ENCODE measurements at places on chromosomes 11 and 22.
A peak's percentile ranks its signal among the peaks of the same experiment; 100 is the strongest.

GRCh38 chr22:41927813-41928212 lies 1.2 kb upstream of the TNFRSF13C start:
- DNase-seq: no peak

- no peak for DNase-seq
These were observed 8.2 kb downstream of the DGCR8 start for GRCh38 chr22:20088263-20088648.

GRCh38 chr11:96055706-96056387 lies 131.9 kb upstream of the MTMR2 start:
- DNase-seq: no peak

- no peak for DNase-seq
These were observed 421.4 kb upstream of the CADM1 start for GRCh38 chr11:115925568-115926090.

GRCh38 chr11:7671347-7672215 lies 1.7 kb downstream of the CYB5R2 start:
- no peak for DNase-seq

- no peak for DNase-seq
These were observed 98.7 kb upstream of the CRYBB3 start for GRCh38 chr22:25100948-25101347.

- DNase-seq: no peak
These were observed 8.8 kb upstream of the OR9I1 start for GRCh38 chr11:58134151-58134550.

DNA sequence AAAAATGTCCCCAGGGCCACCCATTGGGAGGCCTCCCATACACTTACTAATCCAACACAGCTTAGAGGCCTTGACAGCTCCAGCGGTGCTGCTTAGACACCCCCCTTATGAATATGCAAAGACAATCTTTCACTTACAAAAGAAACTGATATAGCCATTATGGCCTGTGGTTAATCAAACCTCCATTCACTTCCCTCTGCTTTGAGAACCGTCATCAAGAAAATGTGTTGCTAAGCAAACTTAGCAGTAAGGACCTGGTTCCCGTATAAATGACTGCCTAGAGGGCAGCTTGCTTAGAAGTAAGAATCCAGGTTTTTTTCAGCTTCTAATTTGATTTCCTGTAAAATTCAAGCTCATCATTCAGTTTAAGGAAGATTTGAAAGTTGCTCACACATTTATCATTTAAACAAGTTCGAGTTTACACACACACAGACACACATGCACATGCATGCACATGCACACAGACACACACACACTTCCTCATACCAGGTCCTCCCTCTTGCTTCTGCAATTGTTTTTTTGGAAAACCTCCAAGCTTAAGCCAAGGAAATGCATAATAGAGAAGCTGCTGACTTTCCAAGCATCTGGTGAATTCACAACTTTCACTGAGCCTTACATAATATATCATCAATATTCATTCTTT lies 137.7 kb upstream of the BLID start:
- no peak for DNase-seq

DNA sequence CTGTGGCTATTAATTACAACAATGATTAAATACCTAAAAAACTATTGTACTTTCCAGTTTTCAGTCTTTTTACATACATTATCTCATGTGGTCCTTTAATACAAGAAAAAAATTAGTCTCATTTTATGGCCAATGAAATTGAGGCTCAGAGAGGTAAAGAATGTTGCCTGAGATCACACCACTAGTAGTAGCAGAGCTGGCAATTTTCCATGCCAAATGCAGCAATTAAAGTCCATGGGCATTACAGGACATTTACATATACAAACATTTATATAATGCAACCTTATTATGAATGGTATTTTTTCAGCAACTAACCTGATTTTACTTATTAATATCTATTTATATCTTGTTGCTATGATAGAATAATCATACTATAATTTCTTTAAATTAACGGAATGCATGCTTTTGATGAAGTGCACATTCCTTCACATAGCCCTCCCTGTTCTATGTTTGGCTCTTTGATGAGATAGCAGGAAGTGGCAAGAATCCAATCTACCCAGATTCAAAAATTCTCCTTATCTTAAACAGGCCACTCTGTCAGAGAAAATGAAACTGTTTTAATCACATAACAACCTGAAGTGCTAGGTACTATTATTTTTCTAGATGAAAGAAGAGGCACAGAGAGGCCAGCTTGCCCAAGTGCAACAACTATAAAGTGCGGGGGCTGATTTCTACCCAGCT lies 120.9 kb upstream of the LDLRAD3 start:
- no peak for DNase-seq

- no peak for DNase-seq
These were observed 183.9 kb downstream of the GRIK4 start for GRCh38 chr11:120695426-120695825.

DNA sequence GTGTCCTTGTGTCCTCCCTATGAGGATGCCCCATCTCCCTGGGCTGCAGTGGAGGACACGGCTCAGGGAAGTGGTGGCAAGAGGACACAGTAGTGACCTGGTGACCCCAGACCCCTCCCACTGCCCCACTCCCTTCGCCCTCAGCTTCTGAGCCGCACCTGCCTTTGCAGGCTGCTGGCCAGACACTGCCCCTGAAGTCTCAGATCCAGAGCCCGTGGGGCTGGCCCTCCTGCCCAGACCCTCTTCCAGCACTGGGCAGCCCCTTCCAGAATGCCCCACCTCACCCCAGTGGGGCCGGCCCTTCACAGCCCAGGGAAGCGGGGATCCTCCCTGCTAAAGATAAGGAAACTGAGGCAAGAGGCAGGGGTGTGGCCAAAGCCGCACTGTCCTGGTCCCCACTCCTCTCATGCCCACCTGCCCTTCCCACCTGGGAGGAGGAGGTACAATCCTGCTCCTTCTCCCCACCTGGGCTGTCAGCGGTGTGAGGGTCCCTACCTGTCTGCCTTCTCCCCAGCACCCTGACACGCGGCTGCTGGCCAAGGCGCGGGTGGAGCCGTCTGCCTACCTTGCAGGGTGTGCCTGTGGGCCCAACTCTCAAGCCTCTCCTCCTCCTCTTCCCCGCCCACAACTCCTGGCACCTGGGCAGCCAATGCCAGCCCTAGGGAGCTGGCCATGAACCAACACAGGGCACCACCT lies 17.3 kb downstream of the TRPM5 start:
- no peak for DNase-seq

GRCh38 chr22:31852691-31853421 lies 91.5 kb upstream of the YWHAH start:
- DNase-seq: no peak

- peak; percentile 28 for DNase-seq
These were observed 130.8 kb downstream of the CEP164 start for GRCh38 chr11:117458275-117459122.

DNA sequence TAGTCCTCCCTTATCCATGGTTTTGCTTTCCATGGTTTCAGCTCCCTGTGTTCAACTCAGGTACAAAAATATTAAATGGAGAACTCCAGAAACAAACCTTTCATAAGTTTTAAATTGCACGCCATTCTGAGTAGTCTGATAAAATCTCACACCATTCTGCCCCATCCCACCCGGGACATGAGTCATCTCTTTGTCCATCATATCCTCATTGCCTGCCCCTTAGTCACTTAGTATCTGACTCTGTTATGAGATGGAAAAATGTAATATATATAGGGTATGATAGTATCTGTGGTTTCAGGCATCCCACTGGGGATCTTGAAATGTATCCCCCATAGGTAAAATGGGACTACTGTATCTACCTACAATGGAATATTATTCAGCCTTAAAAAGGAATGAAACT lies 35.5 kb upstream of the FGF3 start:
- no peak for DNase-seq

- DNase-seq: no peak
These were observed at the start of gene PHETA2 for GRCh38 chr22:42074132-42074811. Gene PHETA2, plus strand, starts transcription at chr22:42074248. Its CDS starts 3,046 bp downstream, at chr22:42077294.

DNA sequence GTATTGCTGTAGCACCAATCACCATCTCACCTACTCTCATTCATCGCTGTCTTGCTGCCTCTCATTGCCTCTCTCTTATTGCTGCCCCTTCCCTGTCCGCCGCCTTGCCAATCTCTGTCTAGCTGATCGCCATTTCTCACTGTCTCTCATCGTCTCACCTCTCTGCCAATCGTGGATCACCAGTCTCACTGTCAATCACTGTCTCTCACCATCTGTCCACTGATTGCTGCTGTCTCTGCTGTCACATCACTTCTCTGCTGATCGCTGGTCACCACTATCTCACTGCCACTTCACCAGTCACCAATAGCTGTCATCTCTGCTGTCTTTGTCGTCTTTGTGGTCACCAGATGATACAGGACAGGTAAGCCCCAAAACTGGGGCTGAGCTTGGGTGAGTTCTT lies 20.6 kb upstream of the RNASEH2C start:
- no peak for DNase-seq

DNA sequence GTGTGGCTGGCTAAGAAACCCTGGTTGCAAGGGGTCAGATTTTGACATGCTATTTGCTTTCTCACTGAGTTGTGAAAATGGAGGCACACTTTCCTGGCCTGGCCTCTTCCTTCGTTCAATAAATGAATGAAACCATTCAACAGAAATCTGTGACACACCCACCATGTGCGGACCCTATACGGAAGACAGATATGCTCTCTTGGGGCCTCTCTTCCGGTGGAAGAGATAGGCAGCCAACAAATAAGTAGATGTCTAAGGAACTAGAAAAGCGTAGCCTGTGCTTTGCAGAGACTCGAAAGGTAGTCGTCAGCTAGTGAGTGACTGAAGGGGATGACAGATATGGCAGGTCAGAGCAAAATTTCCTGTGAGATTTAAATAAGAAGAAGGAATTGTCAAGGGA lies 5.3 kb downstream of the KCNQ1OT1 start:
- DNase-seq: no peak

DNA sequence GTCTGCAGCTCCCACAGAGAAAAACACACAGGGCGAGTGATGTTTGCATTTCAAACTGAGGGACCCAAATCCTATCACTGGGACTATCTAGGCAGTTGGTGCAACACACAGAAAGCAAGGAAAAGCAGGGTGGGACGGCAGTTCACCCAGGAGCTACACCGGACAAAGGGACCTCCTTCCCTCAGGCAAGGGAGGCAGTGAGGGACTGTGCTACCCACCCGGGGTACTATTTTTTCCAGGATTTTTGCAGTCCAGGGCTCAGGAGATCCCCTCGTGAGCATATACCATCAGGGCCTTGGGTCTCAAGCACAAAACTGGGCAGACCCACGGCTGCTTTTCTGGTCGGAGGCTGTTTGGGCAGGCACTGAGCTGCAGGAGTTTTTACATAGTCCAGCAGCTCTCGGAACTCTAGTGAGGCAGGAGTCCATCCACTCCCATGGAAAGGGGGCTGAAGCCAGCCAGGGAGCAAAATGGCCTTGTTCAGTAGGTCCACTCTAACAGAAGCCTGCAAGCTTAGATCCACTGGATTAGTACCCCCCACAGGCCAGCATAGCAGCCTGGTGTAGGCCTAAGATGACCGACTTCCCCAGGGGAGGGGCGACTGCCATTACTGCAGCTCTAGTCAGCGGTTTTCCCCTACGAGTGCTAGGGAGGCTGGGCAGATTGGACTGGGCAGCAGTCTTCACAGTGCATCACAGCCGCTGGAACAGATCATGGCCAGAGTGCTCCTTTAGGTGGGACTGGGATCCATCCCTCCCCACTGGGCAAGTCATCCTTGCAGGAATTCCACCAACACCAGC lies 28.2 kb downstream of the CARD18 start:
- DNase-seq: no peak

GRCh38 chr11:84468235-84468634 lies 1158.9 kb downstream of the DLG2 start:
- DNase-seq: no peak

DNA sequence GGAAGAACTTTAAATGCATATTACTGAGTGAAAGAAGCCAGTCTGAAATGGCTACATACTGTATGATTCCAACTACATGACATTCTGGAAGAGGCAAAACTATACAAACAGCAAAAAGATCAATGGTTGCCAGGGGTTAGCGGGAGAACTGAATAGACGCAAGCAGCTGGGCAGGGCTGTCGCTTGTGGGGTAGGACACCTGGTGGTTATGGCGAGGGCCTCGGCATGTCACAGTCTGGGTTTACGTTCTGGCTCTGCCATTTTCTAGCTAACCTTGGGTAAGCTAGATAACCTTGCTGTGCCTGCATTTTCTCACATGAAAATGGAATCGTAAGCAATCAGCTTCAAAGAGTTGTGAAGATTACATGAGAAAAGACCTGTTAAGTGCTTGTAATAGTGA lies 55.2 kb upstream of the SYT13 start:
- DNase-seq: no peak

DNA sequence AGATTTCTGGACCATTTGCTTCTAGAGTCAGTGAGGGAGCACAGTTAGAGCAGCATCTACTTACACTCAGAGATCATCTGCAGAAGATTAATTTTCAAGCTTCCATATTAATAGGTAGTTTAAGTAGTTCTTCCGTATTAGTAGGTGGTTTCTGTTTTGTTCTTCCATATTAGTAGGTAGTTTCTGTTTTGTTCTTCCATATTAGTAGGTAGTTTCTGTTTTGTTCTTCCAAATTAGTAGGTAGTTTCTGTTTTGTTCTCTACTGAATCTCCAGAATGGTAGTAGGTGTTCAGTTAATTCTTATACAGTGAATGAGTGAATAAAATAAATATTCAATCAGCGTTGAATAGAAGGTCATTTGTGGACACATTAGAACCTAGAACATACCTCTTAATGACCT lies 175.7 kb downstream of the TMEM135 start:
- no peak for DNase-seq

GRCh38 chr11:67651976-67652781 lies 1.6 kb upstream of the ACY3 start:
- DNase-seq: no peak

- DNase-seq: no peak
These were observed 32.2 kb downstream of the LIMK2 start for GRCh38 chr22:31244046-31244942.

- no peak for DNase-seq
These were observed 5.9 kb downstream of the RANGAP1 start for GRCh38 chr22:41280065-41280464.

GRCh38 chr11:12767577-12767976 lies 93.4 kb downstream of the TEAD1 start:
- no peak for DNase-seq

GRCh38 chr22:42693055-42693762 lies 27.5 kb downstream of the A4GALT start:
- DNase-seq: no peak

GRCh38 chr11:76810151-76810853 lies 27.1 kb downstream of the TSKU start:
- no peak for DNase-seq

DNA sequence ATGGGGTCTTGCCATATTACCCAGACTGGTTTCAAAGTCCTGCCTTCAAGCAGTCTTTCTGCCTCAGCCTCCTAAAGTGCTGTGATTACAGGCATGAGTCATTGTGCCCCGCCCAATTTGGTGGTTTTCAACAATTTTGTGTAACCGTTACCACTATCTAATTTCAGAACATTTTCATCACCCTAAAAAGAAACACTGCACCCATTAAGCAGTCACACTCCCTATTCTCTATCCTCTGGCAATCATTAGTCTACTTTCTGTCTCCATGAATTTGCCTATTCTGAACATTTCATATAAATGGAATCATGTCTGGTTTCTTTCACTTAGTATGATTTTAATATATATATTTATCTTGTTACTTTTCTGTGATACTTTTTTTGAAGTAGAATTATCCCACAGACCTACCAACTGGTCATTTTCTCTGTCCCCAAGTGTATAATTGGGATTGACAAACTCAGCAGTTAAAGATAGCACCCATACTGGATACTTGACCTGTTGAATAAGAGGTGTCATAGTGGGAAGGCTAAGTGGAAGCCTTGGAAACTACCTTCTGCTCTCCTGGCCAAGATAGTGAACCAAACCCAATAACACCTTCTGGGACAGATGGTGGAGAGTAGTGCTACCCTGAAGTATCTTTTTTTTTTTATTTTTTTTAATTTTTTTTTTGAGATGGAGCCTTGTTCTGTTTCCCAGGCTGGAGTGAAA lies 64.8 kb downstream of the STIM1 start:
- peak; percentile 39 for DNase-seq

- DNase-seq: no peak
These were observed 7.5 kb downstream of the TMEM138 start for GRCh38 chr11:61369372-61370348.
